A549 treated with Mapracorat at 1 μM for 4 hours (cell line): ENCODE measurements at places on chromosomes 2 and 18. TPM values are rescaled to one million over a fixed set of nuclear protein-coding genes. Genes with fewer than 3 reads are reported as not detected.

TEX44 gene
- total RNA-seq: not detected in 5 replicates

EVA1A gene
- 7.8 to 14.0 TPM (median 9.1 TPM) in 5 replicates for total RNA-seq

RTP5 gene
- not detected in 5 replicates for total RNA-seq

TSPYL6 gene
- total RNA-seq: not detected in 5 replicates

UGT1A4 gene
- 0.07 to 0.12 TPM in 2 of 5 replicates, not detected in the others for total RNA-seq

MATN3 gene
- 10.6 to 17.7 TPM (median 15.6 TPM) in 5 replicates for total RNA-seq
